ENCODE measurements at places on chromosomes 13 and 19.

GRCh38 chr19:58401840-58402421 is 6.5 kb downstream of the RNF225 start:
- no peak for DNase-seq

GRCh38 chr13:71459708-71460107 is 407.3 kb downstream of the DACH1 start:
- DNase-seq: no peak

DNA sequence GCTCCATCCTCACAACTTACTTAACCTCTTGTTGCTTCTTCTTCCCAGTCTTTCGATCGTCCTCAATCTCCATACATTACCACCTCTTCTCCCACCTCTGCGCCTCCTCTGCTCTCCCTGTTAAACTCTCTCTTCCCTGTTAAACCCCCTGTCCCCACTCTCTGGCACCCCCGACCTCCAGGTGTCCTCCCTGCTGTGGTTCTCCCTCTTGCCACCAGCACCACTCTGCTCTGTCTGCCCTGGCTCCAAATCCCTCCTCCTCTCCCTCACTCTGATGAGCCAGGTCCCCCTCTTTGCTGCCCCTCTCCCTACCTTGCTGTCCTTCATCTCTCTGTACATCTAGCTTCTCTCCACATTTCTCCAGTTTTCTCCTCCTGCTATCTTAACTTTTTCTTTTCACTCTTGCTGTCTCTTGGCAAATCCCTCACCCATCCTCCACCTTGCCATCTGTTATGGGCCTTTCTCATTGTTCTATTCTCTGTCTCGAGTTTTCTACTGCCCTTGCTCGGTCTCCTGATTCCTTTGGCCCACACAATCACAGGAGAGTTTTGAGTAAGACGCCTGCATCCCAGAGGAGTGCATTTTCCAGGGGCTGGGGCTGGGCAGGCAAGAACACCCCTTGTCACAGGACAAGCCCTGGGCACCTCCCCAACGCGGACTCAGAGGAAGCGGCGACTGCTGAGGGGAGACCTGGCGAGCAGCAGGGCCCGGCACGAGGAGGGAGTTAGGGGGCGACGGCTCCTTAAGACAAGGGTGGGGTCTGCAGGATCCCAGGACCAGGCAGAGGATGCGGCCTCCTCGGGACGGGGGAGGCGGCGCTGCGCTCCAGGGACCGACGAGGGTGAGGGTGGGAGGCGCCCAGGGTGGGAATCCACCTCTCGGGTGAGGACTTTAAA is 21.4 kb upstream of the ERVV-1 start:
- DNase-seq: no peak

- DNase-seq: no peak
Observed at GRCh38 chr13:18943721-18944391, 237.8 kb downstream of the TUBA3C start.

GRCh38 chr13:49026851-49027250 is 51.1 kb downstream of the FNDC3A start:
- DNase-seq: no peak

DNA sequence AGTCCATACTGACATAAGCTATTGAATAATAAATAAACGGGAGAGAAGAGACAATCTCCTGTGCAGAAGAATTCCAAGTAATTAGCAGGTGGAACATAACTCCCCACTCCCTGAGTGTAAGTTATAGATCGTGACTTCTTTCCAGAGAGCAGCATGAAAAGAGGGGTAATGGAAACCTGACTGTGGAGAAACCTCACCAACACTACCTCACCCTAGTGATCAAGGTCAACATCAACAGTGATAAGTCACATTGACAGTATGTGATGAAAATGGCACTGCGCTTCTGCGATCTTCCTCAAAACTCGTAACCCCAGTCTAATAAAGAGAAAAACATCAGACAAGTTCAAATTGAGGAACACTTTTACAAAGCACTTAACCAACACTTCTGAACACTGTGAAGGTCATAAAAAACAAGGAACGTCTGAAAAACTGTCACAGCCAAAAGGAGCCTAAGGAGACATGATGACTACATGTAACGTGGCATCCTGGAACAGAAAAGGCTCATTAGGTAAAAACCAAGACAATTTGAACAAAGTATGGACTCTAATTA is 19.8 kb downstream of the CAB39L start:
- DNase-seq: no peak

DNA sequence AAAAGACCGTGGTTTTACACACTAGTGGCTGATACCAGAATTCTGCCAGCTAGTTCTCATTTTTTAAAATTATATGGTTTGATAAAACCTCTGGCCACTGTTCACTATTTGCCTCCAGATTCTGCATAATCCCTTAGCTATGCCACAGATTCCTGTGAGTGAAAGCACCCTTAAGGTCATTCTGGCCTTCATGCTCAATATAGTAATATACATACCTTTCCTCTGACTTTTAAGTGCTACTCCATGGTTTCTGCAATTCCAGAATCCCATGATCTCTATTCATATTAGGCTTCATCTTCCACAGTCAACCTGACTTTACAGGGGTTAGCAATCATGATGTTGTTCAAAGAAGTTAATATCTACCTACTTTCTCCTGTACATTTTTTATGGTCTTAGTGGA is 274.1 kb upstream of the EDNRB start:
- no peak for DNase-seq

- DNase-seq: no peak
Observed at GRCh38 chr13:29693275-29693945, 97.9 kb upstream of the SLC7A1 start.

- DNase-seq: no peak
Observed at GRCh38 chr19:48853483-48853882, 14.9 kb downstream of the PLEKHA4 start.

GRCh38 chr19:8141726-8142512 is 7.5 kb downstream of the FBN3 start:
- no peak for DNase-seq

- no peak for DNase-seq
Observed at GRCh38 chr13:80157261-80157932, 183.5 kb downstream of the SPRY2 start.

GRCh38 chr19:947707-948539 is 22.1 kb downstream of the ARID3A start:
- no peak for DNase-seq

DNA sequence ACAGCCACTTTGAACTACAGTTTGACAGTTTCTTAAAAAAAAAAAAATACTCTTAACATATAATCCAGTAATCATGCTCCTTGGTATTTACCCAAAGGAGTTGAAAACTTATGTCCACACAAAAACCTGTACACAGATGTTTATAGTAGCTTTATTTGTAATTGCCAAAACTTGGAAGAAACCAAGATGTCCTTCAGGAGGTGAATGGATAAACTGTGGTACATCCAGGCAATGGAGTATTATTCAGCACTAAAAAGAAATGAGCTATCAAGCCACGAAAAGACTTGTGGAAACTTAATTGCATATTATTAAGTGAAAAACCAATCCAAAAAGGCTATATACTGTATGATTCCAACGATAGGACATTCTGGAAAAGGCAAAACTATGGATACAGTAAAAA is 44.9 kb downstream of the RCBTB2 start:
- no peak for DNase-seq

DNA sequence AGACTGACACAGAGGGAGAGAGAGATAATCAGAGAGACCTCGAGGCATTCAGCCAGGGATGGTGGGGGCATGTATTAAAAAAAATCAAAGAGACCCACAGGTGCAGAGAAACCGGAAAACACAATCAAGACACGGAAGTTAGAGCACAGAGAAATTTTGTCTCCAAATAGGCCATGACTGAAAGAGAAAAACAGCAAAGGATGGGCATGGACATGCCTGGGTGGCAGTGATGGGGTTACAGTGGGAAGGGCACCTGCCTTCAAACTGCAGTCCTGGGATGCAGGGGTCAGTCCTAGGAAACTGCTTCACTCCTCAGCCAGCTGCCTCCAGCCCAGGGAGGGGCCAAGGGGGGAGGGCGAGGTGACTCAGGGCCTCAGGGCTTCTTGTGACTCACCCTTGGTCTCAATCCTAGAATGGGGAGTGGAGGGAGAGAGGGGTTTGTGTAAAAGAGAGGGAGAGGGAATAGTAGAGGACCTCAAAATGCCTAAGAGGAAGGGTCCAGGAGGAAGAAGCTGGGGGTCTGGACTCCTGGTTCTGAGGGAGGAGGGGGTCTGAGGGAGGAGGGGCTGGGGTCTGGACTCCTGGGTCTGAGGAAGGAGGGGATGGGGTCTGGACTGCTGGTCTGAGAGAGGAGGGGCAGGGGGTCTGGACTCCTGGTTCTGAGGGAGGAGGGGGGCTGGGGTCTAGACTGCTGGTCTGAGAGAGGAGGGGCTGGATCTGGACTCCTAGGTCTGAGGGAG is 3.6 kb upstream of the KCNN4 start:
- DNase-seq: no peak

DNA sequence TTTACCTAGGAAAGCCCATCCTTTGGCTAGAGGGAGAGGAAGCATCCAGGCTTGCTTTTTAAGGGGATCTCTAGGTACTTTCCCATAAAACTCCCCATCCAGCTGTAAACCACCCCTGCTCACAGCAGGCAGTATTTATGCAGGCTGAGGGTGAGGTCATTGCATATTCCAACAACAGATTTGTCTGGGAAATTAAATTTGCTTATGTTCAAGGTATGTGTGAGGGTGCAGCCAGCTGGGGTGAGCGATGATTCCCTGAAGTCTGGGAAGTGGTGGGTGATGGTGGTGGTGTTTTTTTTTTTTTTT is 96.3 kb upstream of the C1QTNF9B start:
- no peak for DNase-seq

DNA sequence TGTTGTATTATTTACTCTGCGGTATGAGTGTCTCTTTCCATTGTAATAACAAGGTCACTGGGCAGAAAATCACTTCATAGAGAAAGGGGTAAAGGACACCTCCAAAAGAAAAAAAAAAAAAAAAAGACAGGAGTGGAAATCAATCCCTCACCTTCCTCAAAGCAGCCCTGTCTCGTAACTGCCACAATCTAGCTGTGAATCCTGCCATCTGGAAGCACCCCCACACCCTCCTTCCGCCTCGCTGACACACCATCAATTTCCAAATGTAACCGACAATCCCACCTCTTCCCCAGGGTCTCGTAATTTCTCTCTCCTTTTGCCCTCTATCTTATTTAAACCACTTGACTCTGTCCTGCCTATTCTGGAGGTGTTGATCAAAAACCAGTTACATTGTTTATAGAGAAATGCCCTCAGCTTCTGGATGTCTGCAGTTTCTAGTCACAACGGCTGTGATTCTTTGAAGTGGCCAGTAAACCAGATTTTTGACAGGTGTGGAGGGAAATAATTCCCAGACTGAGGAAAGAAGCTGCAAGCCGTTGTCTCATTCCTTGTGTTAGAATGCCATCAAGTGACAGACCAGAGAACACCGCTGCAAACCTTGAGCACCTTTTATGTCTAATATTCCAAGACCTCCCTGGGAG is 9.1 kb upstream of the POP4 start:
- no peak for DNase-seq

DNA sequence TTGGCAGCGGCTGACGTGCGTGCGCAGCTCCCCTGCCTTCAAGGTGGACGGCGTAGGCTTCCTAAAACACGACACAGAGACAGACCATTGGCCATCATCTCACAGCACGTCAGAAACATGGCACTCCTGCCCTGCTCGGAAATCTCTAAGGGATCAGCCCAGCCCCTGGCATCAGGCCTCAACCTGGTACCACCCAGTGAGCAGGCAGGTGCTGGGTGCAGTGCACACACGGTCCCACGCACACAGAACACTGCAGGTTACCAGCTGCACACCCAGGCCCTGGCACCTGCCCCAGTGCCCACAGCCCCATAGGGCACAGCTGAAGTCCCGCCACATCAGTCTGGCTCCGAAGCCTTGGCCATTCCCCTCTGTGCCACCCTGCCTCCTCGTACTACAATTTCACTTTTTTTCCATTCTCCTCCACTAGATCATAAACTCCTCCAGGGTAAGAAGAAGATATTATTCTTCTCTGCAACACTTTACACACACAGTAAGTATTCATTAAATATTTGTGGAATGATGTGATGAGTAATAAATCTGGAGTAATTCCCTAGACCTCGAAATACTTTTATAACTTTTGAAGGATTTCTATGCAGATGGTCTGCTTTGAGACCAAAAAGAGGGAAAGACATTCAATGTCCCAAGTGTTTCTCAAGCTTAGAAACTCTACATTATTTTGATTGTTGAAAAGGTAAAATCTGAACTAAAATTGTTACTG is 156.4 kb downstream of the COL4A1 start:
- no peak for DNase-seq

GRCh38 chr13:98454389-98454881 is 122.5 kb downstream of the STK24 start:
- no peak for DNase-seq

DNA sequence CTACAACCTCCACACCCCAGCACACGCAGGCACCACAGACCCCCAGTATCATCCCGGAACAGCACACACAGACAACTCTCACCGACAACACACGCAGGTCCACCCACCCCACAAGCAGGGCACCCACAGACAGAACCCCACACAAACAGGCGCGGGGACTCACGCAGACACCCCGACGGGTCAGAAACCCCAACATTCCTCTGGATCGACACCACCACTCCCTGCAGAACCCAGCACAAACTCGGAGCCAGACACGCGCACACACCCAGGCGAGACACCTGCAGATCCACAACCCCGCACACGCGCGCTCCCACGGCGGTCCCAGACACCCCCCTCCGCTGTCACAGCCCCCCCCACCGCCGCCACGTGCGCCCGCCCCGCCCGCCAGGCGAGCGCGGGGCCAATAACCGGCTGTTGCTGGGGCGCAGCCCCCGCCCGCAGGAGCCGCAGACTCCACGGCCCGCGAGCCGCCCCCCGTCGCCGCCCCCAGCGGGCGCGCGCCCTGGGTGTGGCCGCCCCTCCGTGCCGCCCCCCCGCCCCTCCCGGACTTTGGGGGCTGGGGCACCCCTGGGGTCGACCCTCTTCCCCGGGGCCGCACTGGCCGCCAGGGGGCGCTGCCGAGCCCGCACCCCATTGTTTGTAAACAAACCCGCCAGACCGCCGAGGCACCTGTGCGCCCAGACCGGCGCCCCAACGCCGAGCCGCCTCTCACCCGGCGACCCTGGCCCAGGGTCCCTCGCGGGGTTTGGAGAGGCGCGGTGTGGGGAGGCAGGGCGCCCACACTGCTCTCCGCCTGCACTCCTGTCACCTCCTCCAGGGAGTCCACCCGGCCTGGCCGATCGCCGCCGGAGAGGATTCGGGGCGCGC is 712 bp downstream of the BBC3 start:
- peak; percentile 59 for DNase-seq

GRCh38 chr13:97751477-97751876 is 202.0 kb upstream of the IPO5 start:
- no peak for DNase-seq

- no peak for DNase-seq
Observed at GRCh38 chr13:108549934-108550333, 79.5 kb upstream of the MYO16 start.

GRCh38 chr13:102273111-102273510 is 128.7 kb downstream of the FGF14 start:
- no peak for DNase-seq

GRCh38 chr13:113544896-113545295 is 39.7 kb upstream of the TFDP1 start:
- DNase-seq: no peak

- no peak for DNase-seq
Observed at GRCh38 chr13:84917252-84917878, 881.9 kb downstream of the SLITRK6 start.

Data from activated naive CD4-positive, alpha-beta T cell (primary cell).